Esophagus squamous epithelium (tissue), 5 donors: ENCODE measurements at places on chromosomes 13 and 19.

- H3K36me3 ChIP-seq: no peaks in the 10 kb centered on the region
- H3K27me3 ChIP-seq: no peaks in the 10 kb centered on the region
- no peak overlapping the region for H3K4me3 ChIP-seq
Measured at GRCh38 chr19:15666883-15667282, 6.0 kb upstream of the CYP4F12 start.

GRCh38 chr13:44796597-44797490 lies 192.4 kb downstream of the NUFIP1 start:
- no peak for DNase-seq
- H3K27me3 ChIP-seq: no peaks in the 10 kb centered on the region
- H3K36me3 ChIP-seq: no peaks in the 10 kb centered on the region
- H3K4me3 ChIP-seq: no peak overlapping the region
- H3K4me1 ChIP-seq: no peaks in the 10 kb centered on the region
- H3K27ac ChIP-seq: peak overlapping the region; percentile 82

DNA sequence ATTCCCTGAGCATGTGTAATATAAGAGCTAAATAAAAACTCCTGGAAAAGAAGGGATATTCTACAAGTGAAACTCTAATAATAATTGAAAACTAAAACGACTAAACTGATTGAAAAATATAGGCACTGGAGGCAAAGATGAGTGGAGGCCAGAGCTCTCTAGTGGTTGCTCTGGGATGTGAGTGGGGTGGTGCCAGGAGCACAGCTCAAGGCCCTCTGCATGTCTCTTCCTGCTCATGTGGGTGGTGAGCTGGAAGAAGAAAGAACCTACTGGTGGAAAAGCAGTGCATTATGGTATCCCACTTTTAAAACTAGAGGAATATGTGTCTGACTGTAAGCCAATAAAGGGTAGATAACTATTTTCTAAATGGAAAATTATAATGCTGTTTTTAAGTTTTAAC lies 15.8 kb upstream of the ARHGEF7 start:
- no peak for DNase-seq
- no peaks in the 10 kb centered on the region for H3K36me3 ChIP-seq
- no peak overlapping the region for H3K27ac ChIP-seq
- no peak overlapping the region for H3K4me3 ChIP-seq
- no peaks in the 10 kb centered on the region for H3K27me3 ChIP-seq

DNA sequence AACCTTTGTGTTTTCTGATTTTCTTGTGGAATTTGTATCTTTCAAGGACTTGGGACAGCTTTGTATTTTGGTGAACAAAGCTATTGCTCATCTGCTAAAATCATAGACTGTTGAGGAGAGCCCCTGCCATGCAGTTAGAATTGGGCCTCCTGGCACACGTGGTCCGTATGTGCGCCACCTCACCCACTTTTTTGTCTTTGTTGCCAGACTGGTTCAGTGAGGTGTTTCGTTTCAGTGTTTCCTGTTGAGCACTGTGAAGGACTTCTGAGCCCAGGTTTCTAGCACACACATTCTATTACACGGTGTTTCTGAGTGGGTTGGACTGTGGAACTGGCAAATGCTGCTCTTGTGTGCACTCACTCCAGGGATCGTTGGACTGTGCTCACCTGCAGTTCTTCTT lies 37.6 kb upstream of the RNF113B start:
- no peak overlapping the region for H3K4me3 ChIP-seq
- peaks cover 9% of the 10 kb centered on the region for H3K4me1 ChIP-seq
- H3K27ac ChIP-seq: no peak overlapping the region
- no peaks in the 10 kb centered on the region for H3K27me3 ChIP-seq
- no peak for DNase-seq

- H3K4me3 ChIP-seq: no peak overlapping the region
- no peak for DNase-seq
- no peaks in the 10 kb centered on the region for H3K27me3 ChIP-seq
- no peak overlapping the region for H3K27ac ChIP-seq
- no peaks in the 10 kb centered on the region for H3K4me1 ChIP-seq
- no peaks in the 10 kb centered on the region for H3K36me3 ChIP-seq
Measured at GRCh38 chr19:30625947-30626625, 253.9 kb downstream of the ZNF536 start.

DNA sequence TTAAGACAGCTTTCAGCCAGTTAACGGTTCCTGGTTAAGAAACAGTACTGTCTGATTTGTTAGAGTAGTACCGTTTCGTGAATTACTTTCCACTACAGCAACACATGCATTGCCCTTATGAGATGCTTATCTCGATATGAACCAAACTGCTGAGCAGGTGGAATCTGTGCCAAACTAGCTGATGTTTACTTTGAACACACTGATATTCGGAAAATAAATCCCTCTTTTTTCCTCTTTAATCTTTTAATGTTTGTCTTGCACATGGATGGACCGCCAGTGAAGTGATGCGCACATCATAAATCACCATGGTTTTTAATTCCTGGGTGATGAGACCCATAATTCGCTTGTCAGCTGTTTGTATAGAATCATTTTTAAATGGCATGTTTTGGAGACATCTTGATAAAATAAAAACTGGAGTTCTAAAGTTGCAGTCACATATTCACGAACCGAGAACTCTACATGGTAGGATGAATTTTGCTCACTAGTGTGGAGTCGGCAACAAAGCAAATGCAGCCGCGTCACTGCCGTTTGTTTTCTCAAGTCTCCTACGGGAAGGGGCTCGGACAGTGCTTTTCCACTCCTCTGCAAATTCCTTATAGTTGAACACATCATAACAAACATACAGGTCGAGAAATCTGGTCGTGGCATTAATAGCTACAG lies 1.1 kb downstream of the GJA3 start:
- H3K4me3 ChIP-seq: peak overlapping the region; percentile 54
- H3K27ac ChIP-seq: no peak overlapping the region
- DNase-seq: no peak
- H3K4me1 ChIP-seq: peaks cover 16% of the 10 kb centered on the region

GRCh38 chr13:25971459-25972145 lies 80.2 kb downstream of the SHISA2 start:
- H3K27me3 ChIP-seq: no peaks in the 10 kb centered on the region

GRCh38 chr19:42406111-42406510 lies 16.0 kb upstream of the CNFN start:
- no peak overlapping the region for H3K4me3 ChIP-seq
- H3K27ac ChIP-seq: no peak overlapping the region
- no peaks in the 10 kb centered on the region for H3K27me3 ChIP-seq

DNA sequence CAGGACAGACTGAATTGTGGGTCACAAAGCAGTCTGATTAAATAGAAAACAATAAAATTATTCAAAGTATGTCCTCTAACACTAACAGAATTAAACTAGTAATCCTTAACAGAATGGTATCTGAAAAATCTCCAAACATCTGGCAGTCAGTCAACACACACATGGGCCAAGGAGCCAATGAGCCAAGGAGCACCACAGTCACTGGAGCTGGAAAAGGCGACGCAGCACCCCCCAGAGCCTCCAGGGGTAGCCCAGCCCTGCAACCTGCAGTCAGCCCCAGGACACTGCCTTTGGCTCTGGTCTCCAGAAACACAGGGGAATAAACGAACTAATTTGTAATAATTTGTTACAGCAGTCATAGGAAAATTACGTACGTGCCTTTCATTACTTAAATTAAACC lies 12.3 kb downstream of the TUBGCP3 start:
- H3K4me3 ChIP-seq: no peak overlapping the region
- H3K36me3 ChIP-seq: no peaks in the 10 kb centered on the region
- no peaks in the 10 kb centered on the region for H3K27me3 ChIP-seq
- DNase-seq: no peak
- peaks cover 3% of the 10 kb centered on the region for H3K4me1 ChIP-seq

DNA sequence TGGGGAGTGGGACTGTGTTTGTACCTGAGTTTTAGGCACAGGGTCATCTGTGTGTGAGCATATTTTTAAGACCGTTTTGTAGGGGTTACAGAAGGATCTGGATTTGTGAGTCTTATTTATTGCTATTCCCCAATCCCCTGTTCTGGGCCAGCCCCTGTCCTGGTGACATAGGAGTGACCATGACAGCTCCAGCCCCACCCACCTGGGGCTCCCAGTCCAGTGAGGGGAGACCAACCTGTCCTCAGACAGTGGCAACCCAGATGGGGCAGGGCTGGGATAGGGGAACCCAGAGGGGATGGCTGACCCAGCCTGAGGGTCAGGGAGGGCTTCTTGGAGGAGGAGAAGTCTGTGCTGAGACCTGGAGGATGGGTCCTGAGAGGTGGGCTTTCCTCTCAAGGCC lies 10.7 kb downstream of the TMEM160 start:
- no peak overlapping the region for H3K27ac ChIP-seq
- no peak overlapping the region for H3K4me3 ChIP-seq
- H3K36me3 ChIP-seq: no peaks in the 10 kb centered on the region
- peaks cover 12% of the 10 kb centered on the region for H3K4me1 ChIP-seq
- DNase-seq: no peak
- H3K27me3 ChIP-seq: no peaks in the 10 kb centered on the region

DNA sequence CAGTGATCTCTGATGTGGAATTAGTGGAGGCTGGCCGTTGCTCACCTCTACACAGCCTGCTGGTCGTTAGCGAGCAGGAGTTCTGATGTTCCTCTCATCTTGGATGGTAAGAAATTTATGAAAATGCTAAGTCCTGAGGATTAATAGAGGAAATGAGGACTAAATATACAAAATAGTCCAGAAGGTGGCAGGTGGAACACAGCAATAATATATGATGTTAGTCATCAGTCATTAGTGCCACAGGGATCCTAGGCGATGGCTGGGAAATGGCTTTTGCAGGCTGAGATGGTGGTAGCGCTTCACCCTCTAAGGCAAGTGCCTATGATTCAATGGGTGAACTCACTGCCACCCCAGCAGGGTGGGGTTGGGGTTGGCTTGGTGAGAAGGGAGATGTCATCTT lies 338.6 kb upstream of the TMTC4 start:
- no peak overlapping the region for H3K4me3 ChIP-seq
- H3K36me3 ChIP-seq: no peaks in the 10 kb centered on the region
- no peak for DNase-seq
- H3K27me3 ChIP-seq: no peaks in the 10 kb centered on the region
- H3K27ac ChIP-seq: no peak overlapping the region

DNA sequence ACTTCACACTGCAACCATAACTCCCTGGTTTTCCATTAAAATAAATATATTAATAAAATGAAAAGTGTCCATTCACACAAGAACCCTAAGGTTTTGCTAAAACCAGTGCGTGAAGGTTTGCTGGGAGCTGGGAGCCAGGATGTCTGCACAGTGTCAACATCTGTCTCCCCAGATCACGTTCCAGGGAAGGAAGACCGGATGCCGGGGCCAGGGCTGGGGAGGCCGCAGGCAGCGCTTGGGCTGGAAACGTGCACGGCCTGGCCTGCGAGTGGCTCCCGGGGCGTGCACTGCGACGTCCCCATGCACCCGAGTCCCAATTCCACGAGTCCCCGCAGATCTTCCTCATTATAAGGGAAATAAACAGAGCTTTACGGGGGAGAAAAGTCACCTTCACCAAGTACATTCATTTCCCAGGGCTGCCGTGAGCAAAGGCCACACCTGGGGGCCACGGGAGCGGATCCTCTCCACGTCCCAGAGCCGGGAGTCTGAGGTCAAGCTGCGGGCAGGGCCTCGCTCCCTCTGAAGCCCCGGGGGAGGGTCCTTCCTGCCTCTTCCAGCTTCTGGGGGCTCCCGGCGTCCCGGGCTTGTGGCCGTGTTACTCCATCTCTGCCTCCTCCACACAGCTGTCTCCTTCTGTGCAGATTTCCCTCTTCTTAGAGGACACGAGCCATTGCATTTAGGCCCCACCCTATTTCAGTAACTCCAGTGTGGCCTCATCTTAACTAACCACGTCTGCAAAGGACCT lies 12.8 kb downstream of the SHC2 start:
- H3K36me3 ChIP-seq: no peaks in the 10 kb centered on the region
- H3K4me3 ChIP-seq: no peak overlapping the region
- no peak overlapping the region for H3K27ac ChIP-seq
- DNase-seq: no peak

- peaks cover 21% of the 10 kb centered on the region for H3K4me1 ChIP-seq
- peaks cover 64% of the 10 kb centered on the region for H3K36me3 ChIP-seq
- H3K4me3 ChIP-seq: no peak overlapping the region
- no peaks in the 10 kb centered on the region for H3K27me3 ChIP-seq
- no peak for DNase-seq
- no peak overlapping the region for H3K27ac ChIP-seq
Measured at GRCh38 chr19:992670-993055, 7.6 kb upstream of the GRIN3B start.

DNA sequence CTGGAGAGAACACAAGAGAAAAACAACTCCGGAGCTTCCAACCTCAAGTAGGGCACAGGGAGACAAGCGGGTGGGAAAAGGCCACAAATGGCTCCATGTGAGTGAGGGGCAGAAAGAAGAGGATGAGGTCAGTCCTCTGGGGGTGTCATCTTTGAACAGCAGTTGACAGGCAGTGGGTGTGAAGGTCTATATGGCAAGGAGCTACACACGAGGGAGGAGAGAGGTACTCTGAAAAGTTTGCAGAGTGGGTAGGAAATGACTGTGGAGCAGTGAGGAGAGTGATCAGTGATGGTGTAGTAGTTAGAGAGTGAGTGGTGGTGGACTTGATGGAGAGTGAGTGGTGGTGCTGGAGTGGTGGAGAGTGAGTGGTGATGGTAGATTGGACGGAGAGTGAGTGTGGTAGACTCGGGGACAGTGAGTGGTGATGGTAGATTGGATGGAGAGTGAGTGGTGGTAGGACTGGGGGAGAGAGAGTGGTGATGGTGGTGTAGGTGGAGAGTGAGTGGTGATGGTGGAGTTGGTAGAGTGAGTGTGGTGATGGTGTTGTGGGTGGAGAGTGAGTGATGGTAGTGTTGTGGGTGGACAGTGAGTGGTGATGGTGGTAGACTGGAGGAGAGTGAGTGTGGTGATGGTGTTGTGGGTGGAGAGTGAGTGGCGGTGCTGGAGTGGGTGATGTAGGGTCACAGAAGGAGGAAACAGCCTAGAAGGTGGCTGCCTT lies 4.0 kb downstream of the TFDP1 start:
- no peak overlapping the region for H3K27ac ChIP-seq
- H3K36me3 ChIP-seq: peaks cover 60% of the 10 kb centered on the region
- H3K27me3 ChIP-seq: no peaks in the 10 kb centered on the region
- H3K4me1 ChIP-seq: peaks cover 8% of the 10 kb centered on the region
- no peak overlapping the region for H3K4me3 ChIP-seq

GRCh38 chr13:48961379-48961778 lies 14.3 kb upstream of the FNDC3A start:
- no peaks in the 10 kb centered on the region for H3K36me3 ChIP-seq
- no peak for DNase-seq
- H3K4me3 ChIP-seq: no peak overlapping the region
- H3K27me3 ChIP-seq: no peaks in the 10 kb centered on the region
